NCI-H69 (cell line): ENCODE measurements at places on chromosomes 5 and 9.

DNA sequence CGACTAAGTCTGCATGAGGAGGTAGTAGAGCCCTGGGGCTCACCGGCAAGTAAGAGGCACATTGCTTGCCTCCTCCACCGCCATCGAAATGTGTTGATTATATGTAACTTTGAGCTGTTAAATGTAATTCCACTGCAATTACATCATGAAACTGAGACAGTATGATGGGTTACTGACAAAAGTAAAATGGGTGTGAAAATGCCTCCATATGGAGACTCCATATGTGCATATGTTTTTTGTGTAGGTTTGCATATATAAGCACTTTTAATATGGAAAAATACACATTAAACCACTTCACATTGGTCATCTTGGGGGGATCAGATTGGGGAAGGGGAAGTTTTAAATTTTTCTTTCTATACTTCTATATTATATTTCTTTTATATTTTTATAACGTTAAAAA is 29.8 kb downstream of the NFIL3 start:
- DNase-seq, result no peak

- no peak for DNase-seq
These were observed 8.0 kb downstream of the PITX1 start for GRCh38 chr5:135025730-135026644.

DNA sequence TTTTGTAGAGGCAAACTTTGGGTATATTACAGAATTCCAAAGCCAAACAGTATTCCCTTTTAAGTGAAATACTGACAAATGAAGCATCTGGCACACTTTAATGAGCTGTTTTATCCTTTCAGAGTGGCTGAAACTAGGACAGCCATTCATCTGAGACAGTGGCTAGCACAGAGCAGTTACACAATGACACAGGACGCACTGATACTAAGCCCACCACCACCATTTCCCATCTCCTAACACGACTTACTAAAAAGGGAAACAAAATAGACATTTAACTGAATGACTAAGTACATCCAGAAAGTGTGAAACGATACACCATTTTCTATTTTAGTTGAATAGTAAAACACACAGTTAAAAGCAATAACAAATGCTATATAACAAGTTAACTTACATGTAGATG is 120.4 kb upstream of the RETREG1 start:
- DNase-seq, result peak; percentile 71

DNA sequence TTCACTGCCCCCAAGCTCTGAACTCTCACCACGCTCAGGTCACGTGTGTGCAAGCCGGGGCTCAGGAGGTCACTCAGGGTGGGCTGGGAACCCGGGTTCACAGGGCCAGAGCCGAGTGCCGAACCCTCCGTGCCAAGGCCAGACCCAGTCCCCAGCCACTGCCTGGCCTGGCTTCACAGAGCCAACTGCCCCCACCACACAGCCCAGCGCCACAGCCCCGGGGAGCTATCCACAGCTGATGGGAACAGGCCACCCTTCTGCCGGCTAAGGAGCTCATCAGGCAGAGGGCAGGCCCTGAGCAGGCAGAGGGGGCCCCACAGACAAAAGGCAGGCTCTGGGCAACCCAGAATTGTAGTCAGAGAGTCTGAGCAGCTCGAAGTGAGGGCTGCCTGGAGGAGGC is 117.0 kb downstream of the VAV2 start:
- no peak for DNase-seq

GRCh38 chr9:131707733-131708157 is 32.1 kb downstream of the RAPGEF1 start:
- DNase-seq, result no peak

DNA sequence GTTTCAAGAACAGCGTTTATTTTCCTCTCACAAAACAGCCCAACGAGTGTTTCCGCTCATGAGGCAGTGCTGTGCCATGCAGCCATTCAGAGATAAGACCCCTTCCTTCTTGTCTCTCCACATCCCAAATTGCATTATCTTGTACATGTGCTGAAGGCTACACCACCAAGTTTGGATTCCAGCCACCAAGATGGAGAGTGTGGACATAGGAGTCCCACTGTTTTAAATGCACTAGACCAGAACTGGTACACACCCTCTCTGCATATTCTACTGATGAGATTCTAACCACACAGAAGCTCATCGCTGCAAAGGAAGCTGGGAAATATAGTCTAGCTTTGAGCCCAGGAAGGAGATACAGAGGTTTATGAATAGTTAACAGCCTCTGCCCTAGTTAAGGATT is 509.4 kb downstream of the NFIB start:
- DNase-seq, result peak; percentile 39

- no peak for DNase-seq
These were observed 34.8 kb downstream of the ITGA2 start for GRCh38 chr5:53023969-53024368.

- DNase-seq, result no peak
These were observed 28.5 kb upstream of the ANXA6 start for GRCh38 chr5:151186052-151186451.

GRCh38 chr9:16868701-16869100 is 1.8 kb downstream of the BNC2 start:
- DNase-seq, result peak; percentile 42

DNA sequence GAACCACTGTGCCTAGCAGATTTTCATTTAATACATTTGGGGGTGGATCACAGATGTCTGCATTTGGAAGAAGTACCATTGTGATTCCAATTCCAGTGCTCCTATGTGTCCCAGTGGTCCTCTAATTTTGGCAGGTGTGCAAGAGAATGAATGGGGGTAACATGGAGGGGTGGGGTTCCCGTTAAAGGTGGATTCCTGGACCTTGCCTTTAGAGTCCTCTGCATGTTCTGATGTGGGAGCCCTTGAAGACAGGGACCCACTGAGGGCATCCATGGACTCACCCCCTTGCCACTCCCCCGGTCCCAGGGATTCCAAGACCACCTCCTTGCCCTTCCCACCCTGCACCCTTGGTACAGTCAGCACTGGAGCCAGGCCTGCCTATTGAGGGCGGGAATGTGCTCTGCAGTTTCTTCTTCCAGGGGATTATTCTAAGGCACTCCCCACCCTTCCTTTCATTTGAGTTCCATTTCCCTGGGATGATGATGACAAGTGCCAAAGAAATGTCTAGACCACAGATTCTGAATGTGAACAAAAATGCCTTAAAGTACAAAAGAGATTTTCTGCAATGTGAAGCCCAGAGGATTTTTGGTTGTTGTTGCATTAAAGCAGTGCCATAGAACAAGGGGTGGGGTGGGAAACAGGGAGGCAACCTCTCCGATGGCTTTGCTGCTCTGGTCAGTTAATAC is 119.4 kb upstream of the PTCH1 start:
- DNase-seq, result no peak

- DNase-seq, result no peak
These were observed 22.3 kb downstream of the ZBTB34 start for GRCh38 chr9:126882746-126883145.

DNA sequence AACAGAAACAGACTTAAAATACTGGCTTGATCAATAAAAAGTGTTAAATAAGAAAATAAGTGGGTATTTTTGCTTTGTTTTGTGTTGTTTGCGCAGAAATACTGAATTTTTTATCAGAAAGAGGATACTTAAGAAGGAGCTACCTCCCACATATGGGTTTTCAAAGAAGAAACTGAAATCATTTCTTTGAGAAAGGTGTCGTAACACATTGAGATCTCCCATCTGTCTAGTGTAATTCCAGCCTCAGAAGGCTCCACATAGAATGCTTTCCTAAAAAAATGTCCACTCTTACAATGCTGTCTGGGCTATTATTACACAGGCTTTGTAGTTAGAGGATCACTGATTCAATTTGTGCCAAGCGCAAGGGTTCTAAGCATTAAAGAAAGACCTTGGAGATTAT is 226.2 kb downstream of the EPB41L4A start:
- no peak for DNase-seq

DNA sequence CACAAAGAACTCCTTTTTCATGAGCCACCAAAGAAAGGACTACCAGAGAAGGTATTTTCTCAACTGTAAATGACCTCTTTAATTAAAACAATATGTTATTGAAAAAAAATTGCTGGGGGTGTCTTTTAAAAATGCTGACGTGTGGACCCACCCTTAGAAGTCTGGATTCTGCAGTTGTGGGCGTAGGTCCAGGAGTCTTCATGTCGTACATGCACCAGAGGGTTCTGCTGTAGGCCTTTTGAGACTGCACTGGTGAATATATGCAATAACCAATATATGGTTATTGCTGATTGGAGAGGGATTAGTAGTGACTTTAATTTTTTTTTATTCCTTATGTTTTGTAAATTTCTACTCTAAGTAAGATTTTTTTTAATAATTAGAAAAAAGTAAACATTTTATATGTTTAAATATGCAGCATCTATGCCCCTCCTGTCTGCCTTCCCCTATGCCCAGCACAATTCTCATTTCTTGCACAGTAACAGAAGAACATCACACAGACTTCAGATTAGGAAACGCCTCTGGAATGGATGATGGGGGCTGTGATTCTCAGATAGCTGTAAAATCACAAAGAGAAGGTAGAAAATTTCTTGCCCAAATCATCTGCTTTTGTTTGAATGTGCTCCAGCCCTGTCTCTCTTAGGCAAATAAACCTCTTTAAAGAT is 102.0 kb downstream of the PTTG1 start:
- no peak for DNase-seq

DNA sequence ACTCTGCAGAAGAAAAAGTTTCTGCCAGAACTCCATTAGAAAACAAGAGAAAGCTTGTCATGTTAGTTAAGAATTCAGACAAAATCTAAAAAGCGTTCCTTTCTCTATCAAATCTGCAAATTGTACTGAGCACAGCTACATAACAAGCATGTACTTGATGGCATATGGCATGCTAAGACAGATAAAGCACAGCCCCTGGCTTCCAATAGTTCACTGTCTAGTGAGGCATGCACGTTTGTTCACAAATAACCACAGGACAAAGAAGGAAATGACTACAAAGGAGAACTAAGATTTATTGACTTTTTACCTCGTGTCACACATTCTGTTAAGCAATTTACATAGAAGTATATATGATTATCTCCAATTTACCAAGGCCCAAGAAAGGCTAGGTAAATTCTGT is 518.2 kb upstream of the TLE4 start:
- peak; percentile 84 for DNase-seq

DNA sequence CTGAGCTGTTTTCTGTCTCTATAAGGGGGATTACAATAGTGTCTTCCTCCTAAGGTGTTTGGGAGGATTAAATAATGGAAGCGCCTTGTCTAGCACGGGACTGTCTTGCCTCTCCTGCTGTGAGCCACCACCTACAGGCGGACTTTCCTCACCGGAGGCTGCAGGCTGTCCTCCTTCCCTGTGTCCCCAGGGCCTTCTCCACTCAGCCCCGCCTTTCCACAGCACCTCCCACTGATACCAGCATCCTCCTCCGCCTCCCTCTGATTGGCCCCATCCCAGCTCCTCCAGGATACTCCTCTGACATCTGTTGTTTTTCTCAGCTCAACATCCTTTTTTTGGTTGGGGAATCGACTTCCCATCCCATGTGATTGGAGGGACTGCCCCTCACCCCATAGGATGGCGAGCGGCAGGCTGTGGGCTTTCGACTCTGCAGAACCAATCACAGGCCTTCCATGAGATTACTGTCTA is 851 bp upstream of the ZDHHC12 start:
- peak; percentile 97 for DNase-seq

GRCh38 chr9:127447416-127448111 is 3.6 kb downstream of the RPL12 start:
- no peak for DNase-seq

DNA sequence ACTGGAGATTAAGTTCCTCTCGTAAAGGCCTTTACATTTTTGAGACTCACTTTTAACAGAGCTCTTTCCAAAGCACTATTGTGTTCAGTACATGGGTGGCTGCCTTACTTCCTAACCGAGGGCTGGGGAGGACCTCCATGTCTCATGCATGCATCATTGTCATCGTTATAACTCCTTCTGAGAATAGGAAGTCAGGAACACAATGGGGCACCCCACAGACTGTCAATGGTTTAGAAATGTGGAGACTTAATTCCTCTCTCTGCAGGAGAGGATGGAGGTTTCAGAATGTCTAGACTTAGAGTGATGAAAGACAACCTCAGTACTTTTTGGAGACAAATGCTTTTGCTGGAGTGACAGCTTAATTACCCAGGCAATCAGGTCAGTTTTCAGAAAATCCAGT is 83.9 kb downstream of the PRLR start:
- DNase-seq, result no peak

GRCh38 chr5:143244990-143245389 is 158.5 kb downstream of the NR3C1 start:
- DNase-seq, result no peak

DNA sequence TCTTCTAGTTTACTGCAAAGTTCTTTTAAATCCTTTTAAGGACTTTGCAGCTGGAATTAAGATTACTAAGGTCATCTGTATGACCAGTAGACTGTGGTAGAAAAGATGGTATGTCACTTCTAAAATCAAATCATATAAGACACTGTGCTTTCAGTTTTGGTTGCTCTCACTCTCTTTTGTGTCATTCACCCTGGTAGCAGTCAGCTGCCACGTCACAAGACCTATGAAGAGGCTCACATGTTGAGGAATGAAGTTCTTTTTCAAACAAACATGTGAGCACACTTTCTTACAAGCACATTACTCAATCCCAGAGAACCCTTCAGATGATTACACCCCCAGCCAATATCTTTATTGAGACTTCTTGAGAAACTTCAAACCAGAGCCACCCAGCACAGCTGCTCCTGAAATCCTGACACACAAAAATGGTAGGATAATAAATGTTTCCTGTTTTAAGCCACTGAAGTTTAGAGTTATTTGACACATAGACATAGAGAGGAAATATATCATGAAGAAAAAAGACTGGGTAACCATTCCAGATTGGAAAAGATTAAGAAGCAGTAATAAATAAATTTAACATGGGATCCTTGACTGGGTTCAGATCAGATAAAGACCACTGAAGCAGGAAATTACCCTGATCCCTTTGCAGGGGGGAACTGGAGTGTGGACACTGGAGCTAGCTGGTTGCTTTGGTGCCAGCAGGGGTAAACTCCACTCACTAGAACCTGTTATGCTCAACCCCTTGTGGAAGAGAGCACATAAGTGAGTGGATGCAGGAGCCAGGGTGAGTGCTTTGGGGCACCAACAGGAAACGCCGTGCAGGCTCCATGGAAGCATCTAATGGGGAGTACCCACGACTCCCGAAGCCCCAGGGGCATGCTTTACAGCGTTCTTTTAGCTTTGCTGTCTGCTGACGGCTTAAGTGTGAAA is 64.1 kb downstream of the SLCO4C1 start:
- DNase-seq, result no peak

- no peak for DNase-seq
These were observed 262.5 kb upstream of the GRIN3A start for GRCh38 chr9:102000956-102001355.

DNA sequence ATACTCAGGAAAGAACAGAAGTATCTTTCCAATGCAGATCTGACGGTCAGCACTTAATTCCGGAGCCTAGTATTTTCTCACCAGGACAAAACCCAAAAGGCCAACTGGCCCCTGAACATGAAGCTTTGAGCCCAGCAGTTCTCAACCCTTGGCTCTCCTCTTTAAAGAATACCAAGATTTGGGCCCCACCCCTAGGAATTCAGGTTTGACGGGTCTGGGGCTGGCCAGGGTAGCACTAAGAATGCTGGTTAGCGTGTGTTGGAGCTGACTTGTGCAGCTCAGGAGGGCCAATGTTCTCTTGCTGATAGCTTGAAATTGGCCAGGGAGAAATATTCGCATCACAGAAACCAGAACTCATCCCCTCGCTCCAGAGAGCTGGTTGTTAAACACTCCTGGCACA is 88.3 kb upstream of the PTCH1 start:
- no peak for DNase-seq
